Mesendoderm (in vitro differentiated cells): ENCODE measurements at places on chromosomes 12 and 14.

GRCh38 chr14:99473458-99473857 is 7.2 kb downstream of the SETD3 start:
- no peaks in the 10 kb centered on the region for H3K27me3 ChIP-seq
- peaks cover 4% of the 10 kb centered on the region for H3K4me1 ChIP-seq
- H3K27ac ChIP-seq: no peak overlapping the region

GRCh38 chr12:87157791-87158190 is 871.4 kb downstream of the C12orf50 start:
- H3K4me1 ChIP-seq: no peaks in the 10 kb centered on the region
- no peak overlapping the region for H3K4me3 ChIP-seq
- H3K27me3 ChIP-seq: no peaks in the 10 kb centered on the region
- H3K36me3 ChIP-seq: no peaks in the 10 kb centered on the region

GRCh38 chr14:102255401-102256190 is 49.4 kb downstream of the MOK start:
- no peak for DNase-seq
- no peaks in the 10 kb centered on the region for H3K4me1 ChIP-seq
- no peak overlapping the region for H3K27ac ChIP-seq
- no peak overlapping the region for H3K4me3 ChIP-seq
- no peaks in the 10 kb centered on the region for H3K27me3 ChIP-seq

- no peak for DNase-seq
- no peaks in the 10 kb centered on the region for H3K4me1 ChIP-seq
- peaks cover 2% of the 10 kb centered on the region for H3K36me3 ChIP-seq
- H3K27ac ChIP-seq: no peak overlapping the region
Measured at GRCh38 chr14:73026243-73026844, 562 bp downstream of the ZFYVE1 start.

GRCh38 chr12:98374007-98374406 is 141.4 kb upstream of the TMPO start:
- H3K27me3 ChIP-seq: no peaks in the 10 kb centered on the region
- DNase-seq: peak; percentile 51
- peaks cover 6% of the 10 kb centered on the region for H3K4me1 ChIP-seq
- no peaks in the 10 kb centered on the region for H3K36me3 ChIP-seq
- no peak overlapping the region for H3K27ac ChIP-seq

DNA sequence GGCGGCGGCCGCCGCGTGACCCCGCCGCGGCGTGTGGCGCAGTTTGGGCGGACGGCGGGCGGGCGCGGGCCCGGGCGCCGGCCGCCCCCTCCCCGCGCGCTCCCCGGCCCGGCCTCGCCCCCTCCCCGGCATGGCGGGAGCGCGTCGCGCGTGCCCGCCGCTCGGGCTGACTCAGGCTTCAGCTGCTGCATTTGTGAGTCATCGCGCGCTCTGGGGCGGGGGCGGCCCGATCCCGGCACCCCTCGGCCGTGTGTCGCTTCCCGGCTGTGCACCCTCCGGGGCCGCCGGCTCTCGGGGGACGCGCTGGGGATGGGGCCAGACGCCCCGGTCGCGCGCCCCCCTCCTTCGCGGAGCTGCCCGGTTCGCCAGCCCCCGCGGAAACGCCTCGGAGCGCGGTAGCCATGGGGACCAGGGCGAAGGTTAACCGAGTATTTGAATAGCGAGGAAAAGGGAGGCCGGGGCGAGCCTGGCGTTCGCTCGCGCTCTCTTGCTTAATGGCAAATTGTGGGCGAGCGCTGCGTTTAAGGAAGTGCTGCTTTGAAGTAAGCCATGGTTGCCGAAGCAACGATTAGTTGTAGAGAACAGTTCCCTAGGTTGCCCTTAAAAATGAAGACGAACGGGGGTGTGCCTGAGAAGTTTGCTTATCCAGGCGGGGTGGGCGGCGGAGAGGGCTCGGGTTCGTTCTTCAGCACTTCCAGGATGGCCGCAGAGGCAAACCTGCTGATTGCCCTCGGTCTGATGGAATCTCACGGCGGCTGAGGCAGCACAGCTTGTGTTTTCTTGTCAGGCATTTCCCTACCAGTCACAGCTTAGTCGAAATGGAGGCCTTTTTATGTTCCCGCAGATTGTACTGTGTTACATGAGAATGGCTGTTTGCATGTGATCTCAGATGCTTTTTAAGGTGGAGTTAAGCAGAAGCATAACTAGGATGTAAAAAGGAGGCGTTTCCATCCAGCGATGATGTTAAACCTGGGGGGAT is 896 bp downstream of the EIF5 start:
- peak; percentile 63 for DNase-seq
- no peaks in the 10 kb centered on the region for H3K27me3 ChIP-seq
- peak overlapping the region; percentile 98 for H3K27ac ChIP-seq
- peak overlapping the region; percentile 95 for H3K4me3 ChIP-seq
- peaks cover 23% of the 10 kb centered on the region for H3K36me3 ChIP-seq
- H3K4me1 ChIP-seq: peaks cover 3% of the 10 kb centered on the region

- H3K27ac ChIP-seq: no peak overlapping the region
- DNase-seq: no peak
- H3K27me3 ChIP-seq: no peaks in the 10 kb centered on the region
- no peaks in the 10 kb centered on the region for H3K36me3 ChIP-seq
- no peak overlapping the region for H3K4me3 ChIP-seq
Measured at GRCh38 chr14:99821519-99822508, 28.6 kb downstream of the EML1 start.

- no peaks in the 10 kb centered on the region for H3K36me3 ChIP-seq
- no peak overlapping the region for H3K27ac ChIP-seq
- no peaks in the 10 kb centered on the region for H3K4me1 ChIP-seq
- no peak overlapping the region for H3K4me3 ChIP-seq
- no peaks in the 10 kb centered on the region for H3K27me3 ChIP-seq
Measured at GRCh38 chr12:1540690-1541089, 53.7 kb downstream of the FBXL14 start.

DNA sequence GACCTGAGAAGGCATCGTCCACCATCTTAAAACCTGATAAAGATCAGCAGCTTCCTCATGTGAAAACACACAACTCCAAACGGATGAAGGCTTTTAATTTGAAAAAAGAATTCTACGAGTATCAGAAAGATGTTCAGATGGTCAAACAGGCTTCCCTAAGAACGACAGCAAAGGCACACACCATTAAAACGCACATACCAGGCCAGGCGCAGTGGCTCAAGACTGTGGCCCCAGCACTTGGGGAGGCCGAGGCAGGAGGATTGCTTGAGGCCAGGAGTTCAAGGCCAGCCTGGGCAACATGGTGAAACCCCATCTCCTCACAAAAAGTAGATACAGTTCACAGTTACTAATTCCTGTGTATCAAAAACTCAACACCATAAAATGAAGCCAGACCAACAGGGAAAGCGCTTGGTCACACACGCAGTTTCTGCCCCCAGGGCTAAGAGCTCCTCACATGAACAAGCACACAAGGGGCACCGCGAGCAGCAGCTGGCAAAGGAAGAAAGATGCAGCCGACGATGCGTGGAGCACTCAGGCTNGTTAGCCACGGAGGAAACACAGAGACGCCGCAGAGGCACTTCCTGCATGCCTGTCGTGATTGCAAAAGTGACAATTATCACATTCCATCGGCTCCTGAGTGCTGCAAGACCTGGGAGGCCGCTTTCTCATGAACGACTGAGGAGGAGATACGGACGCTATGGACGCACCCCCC is 78.0 kb downstream of the NOC4L start:
- no peak overlapping the region for H3K4me3 ChIP-seq
- no peaks in the 10 kb centered on the region for H3K36me3 ChIP-seq
- DNase-seq: peak; percentile 90
- H3K27me3 ChIP-seq: no peaks in the 10 kb centered on the region
- no peak overlapping the region for H3K27ac ChIP-seq

GRCh38 chr14:70278281-70278680 is 81.2 kb downstream of the COX16 start:
- no peak for DNase-seq
- H3K4me1 ChIP-seq: no peaks in the 10 kb centered on the region
- H3K36me3 ChIP-seq: no peaks in the 10 kb centered on the region
- no peak overlapping the region for H3K27ac ChIP-seq

DNA sequence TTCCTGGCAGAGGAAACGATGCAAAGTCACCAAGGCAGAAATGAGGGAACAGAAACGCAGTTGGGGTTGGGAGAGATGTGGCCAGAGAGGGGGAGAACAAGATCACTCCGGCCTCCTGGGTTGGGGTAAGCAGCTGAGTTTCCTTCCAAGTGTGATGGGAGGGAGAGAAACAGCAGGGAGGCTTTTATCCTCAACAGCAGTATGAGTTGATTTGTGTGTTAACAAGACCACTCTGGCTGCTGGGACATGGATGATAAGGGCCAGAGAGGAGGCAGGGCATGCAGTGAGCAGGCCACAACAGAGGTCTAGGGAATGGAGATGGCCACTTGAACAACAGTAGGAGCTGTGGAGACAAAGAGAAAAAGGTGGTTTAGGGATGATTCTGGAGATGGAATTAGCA is 66.8 kb downstream of the GLRX5 start:
- DNase-seq: peak; percentile 62
- H3K27ac ChIP-seq: no peak overlapping the region
- H3K4me1 ChIP-seq: peaks cover 5% of the 10 kb centered on the region
- no peaks in the 10 kb centered on the region for H3K36me3 ChIP-seq

DNA sequence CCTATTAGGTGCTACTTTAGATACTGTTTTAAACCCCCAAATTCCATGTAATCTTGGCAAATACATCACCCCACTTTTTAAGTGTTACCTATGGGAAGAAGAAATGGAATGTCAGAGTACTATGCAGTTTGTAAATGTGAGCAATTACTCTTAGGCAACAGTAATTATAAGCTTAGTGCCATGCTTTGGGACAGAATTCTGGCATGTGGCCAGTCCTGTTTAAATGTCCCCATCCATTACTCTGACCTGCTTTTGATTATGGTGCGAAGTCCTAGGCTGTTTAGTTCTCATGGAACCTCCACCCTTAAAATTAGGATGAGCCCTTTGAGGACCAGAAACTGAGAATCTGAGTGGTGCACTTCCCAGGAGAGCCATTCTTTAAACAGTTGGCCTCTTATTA is 321.4 kb upstream of the RGS6 start:
- H3K27me3 ChIP-seq: no peaks in the 10 kb centered on the region
- H3K27ac ChIP-seq: no peak overlapping the region
- peaks cover 8% of the 10 kb centered on the region for H3K4me1 ChIP-seq
- H3K36me3 ChIP-seq: no peaks in the 10 kb centered on the region
- DNase-seq: no peak

DNA sequence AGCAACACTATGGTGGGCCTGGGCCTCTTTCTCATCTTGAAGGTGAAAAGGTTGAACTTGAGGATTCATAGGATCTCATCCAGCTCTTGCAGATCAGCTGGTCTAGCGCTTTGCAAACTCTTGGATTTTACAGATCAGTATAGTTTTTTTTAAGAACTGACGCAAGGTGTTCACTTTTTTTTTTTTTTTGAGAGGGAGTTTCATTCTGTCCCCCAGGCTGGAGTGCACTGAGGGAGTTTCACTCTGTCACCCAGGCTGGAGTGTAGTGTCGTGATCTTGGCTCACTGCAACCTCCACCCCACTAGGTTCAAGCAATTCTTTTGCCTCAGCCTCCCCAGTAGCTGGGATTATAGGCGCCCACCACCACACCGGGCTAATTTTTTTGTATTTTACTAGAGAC is 20.4 kb upstream of the LGMN start:
- no peaks in the 10 kb centered on the region for H3K27me3 ChIP-seq
- DNase-seq: no peak
- H3K4me3 ChIP-seq: no peak overlapping the region
- no peaks in the 10 kb centered on the region for H3K4me1 ChIP-seq
- no peak overlapping the region for H3K27ac ChIP-seq

DNA sequence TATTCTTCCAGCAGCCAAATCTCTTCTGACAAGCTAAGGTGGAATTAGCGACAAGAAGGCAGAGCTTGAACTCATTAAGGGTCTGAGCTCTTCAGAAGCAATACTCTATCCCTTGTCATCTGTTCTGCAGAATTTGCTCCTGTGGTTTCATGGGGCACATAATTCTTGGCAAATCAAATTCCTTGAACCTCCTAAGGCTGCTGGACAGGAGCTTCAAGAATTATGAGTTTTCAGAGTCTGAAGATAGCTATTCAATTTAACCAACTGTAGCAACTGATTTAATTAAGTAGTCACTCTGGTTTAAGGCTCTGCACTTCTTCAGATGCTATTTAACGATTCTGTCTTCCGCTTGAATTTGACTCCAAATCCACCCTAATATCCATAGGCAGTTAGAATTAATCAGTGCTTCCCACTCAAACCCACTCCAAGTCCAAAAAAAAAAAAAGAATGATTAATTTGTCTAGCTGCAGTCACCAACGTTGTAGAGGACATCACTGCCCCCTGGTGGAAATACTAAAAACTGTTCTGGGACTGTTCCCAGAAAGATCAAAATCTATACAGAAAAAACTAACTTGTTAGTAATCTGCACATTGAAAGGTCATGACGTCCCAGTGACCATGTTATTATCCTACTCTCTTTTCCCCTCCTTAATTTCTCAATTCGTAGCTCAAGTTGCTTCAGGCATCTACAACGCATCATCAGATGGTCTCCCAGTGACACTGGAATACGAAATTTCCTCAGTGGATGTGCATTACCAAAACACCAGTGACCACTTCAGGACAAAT is 169.9 kb downstream of the KIF21A start:
- no peaks in the 10 kb centered on the region for H3K36me3 ChIP-seq
- H3K4me1 ChIP-seq: no peaks in the 10 kb centered on the region
- peak; percentile 51 for DNase-seq
- H3K27me3 ChIP-seq: no peaks in the 10 kb centered on the region
- no peak overlapping the region for H3K27ac ChIP-seq
- H3K4me3 ChIP-seq: no peak overlapping the region

- DNase-seq: peak; percentile 84
- H3K36me3 ChIP-seq: no peaks in the 10 kb centered on the region
- H3K4me1 ChIP-seq: peaks cover 5% of the 10 kb centered on the region
- peak overlapping the region; percentile 61 for H3K4me3 ChIP-seq
- peak overlapping the region; percentile 52 for H3K27ac ChIP-seq
Measured at GRCh38 chr12:56151672-56152131, 685 bp upstream of the MYL6B start.

- no peak overlapping the region for H3K27ac ChIP-seq
- H3K36me3 ChIP-seq: no peaks in the 10 kb centered on the region
- no peaks in the 10 kb centered on the region for H3K4me1 ChIP-seq
- no peak overlapping the region for H3K4me3 ChIP-seq
Measured at GRCh38 chr12:122355706-122356105, 66.8 kb downstream of the CLIP1 start.

- no peaks in the 10 kb centered on the region for H3K27me3 ChIP-seq
- no peak overlapping the region for H3K4me3 ChIP-seq
- no peaks in the 10 kb centered on the region for H3K36me3 ChIP-seq
- H3K4me1 ChIP-seq: peaks cover 4% of the 10 kb centered on the region
- no peak for DNase-seq
Measured at GRCh38 chr14:55589171-55589570, 9.2 kb downstream of the KTN1 start.
